ENCODE measurements at places on chromosomes 7 and 10. TPM values are rescaled to one million over a fixed set of nuclear protein-coding genes. Genes with fewer than 3 reads are reported as not detected.

Gene SPDYE8
- not detected for total RNA-seq

Gene FKBP6
- not detected for total RNA-seq

Gene SLC12A9
- 18.5 TPM for total RNA-seq

GRCh38 chr10:19245889-19246752, 197.5 kb downstream of the MALRD1 start:
- H3K27ac ChIP-seq, result no peak overlapping the region
- DNase-seq, result no peak
- no peaks in the 10 kb centered on the region for H3K4me1 ChIP-seq
- no peak overlapping the region for H3K4me3 ChIP-seq
- no peaks in the 10 kb centered on the region for H3K36me3 ChIP-seq
- no peaks in the 10 kb centered on the region for H3K27me3 ChIP-seq

DNA sequence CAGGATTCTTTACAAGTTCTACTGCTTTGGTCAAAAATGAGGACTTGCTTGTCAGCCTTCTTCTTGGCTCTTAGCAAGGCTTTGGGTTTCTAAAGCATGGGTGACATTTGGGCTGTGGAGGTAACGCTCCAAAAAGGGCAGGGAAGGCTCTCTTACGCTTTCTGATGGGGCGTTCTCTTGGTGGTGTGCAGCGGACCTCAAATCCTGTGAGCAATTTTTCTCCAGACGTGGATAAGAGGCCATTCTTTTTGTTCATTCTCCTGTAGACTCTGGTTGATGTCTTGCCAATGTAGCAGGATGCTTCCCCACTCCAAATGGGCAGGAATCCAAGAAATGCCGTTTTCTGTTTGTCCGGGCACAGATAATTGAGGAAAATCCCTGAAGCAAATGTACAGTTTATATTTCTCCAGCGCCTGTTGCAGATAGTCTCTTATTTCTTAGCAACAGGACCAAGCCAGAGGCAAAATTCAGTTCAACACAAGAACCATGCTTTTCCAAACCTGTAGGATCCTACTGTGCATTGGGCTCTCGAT, 138.4 kb upstream of the NFE2L3 start:
- H3K27ac ChIP-seq, result no peak overlapping the region
- H3K4me1 ChIP-seq, result peaks cover 21% of the 10 kb centered on the region
- peaks cover 2% of the 10 kb centered on the region for H3K27me3 ChIP-seq

DNA sequence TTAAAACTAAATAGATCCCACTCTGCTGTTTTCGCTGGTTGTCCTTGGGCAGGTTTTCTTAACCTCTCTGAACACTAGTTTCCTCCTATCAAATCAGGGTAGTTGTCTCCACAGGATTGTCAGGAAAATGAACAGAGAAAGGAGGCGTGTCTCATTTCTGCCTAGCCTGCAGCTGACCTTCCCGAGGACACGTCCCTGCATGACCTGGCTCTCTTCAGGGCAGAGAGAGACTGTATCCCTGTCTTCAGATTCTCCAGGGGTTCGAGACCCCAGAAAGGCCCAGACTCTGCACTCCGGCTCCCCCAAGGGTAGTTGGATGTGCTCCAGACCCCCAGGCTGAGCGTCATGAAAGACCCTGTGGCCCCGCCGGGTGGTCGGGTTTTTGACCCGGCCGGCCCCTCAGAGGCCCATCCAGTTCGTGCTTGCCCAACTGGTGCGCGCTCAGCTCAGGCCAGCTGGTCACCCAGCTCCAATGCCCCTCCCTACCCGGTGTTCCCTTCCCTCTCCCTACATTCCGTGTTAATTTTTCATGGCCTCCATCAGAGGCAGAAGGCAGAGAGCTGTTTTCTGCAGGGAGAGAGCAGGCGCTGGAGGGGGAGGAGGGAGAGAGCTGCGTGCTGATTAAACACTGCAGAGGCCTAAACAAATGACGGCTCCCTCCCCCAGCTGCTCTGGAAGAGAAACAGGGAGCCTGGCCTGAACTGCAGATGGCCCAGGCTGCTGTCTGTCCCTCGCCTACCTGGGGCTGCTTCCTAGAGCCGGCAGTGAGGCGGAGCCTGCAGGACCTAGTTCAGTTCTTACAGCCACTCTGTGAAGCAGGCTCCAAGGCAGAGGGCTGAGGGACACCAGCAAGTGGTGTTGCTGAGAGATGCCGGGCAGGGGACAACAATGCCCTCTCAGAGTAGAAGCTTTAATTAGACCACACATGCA, 86.2 kb upstream of the PPIF start:
- no peaks in the 10 kb centered on the region for H3K27me3 ChIP-seq
- DNase-seq, result no peak
- no peak overlapping the region for H3K27ac ChIP-seq
- H3K4me3 ChIP-seq, result no peak overlapping the region
- peaks cover 49% of the 10 kb centered on the region for H3K4me1 ChIP-seq

All from GM12878 (cell line).